ENCODE measurements at places on chromosomes 13 and 19.

DNA sequence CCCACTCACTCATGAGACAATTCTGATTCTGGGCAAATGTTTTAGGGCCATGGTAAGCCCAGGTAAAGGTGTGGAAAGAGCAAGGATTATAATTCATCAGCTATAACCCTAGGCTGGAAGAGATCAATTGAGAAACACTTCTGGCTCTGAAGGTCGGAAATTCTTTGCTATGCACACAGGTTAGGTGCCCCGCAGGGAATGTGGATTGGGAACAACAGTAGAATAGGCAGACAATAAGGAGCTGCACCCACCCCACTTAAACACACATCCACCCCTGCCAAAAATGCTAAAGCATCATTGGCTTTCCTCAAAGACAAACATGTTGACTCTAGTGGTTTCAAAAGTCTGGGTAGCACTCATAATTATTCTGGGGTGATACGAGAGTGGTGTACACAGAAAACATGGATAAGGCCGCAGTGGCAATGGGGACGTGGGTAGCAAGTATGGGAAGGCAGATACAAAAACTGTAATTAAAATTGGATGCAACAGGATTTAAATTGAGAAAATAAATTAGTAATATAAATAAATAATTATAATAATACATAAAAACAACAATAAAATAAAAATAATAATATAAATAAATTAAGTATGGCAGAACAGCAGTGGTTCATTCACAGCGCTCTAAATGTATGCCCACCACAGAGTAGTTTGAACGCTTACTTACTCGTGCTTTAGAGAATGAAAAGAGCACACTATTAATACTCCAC is 8.6 kb downstream of the EFNB2 start:
- no peak for DNase-seq

GRCh38 chr19:4347521-4347920 is 4.2 kb downstream of the MPND start:
- no peak for DNase-seq

DNA sequence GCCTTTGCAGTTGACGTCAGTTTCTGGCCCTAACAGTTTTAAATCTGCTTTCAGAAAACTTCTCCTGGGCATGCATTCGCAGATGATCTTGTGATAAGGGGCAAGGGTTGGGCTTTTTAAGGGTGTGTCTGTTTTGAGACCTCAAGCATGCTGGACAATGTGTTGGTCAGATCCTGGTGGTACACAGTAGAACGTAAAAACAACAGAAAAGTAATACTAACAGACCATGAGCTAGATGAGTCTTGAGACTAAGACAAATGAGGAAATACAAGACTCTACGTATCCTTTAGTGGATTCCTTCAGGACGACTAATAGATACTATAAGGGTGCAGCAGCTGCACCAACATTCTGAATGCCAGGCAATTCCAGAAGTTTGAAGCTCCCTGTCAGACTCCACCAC is 237.6 kb downstream of the DNAJC15 start:
- DNase-seq = no peak

- DNase-seq = no peak
Measured at GRCh38 chr19:38951187-38951586, 20.4 kb downstream of the MRPS12 start.

DNA sequence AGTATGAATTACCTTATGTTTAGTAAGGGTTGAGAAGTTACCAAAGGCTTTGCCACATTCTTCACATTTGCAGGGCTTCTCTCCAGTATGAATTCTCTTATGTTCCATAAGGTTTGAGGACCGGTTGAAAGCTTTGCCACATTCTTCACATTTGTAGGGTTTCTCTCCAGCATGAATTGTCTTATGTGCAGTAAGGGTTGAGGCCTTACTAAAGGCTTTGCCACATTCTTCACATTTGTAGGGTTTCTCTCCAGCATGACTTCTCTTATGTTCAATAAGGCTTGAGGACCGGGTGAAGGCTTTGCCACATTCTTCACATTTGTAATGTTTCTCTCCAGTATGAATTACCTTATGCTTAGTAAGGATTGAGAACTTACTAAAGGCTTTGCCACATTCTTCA is 26.7 kb downstream of the ZNF728 start:
- DNase-seq = no peak

- DNase-seq = no peak
Measured at GRCh38 chr19:21680671-21681070, 86.7 kb downstream of the ZNF100 start.

DNA sequence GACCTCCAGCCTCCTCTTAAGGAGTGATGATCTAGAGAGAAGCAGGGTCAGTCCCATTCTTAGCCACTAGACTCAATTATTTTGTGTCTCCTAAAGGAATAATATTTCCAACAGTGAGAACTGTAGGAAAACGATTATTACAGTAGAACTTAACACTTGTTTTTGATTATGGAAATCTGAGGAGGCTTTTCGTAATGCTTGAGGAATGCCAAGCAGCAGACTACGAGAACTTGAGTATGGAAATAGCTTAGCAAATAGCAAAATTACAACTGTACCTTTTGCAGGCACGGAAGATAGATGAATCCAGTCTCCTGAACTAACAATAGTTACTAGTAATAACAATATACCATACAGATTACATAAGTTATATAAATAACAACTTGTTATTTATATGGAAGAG is 12.2 kb downstream of the BRD4 start:
- DNase-seq = no peak

GRCh38 chr13:30159446-30159839 is 147.9 kb downstream of the KATNAL1 start:
- peak; percentile 27 for DNase-seq

GRCh38 chr13:75761369-75761768 is 125.2 kb downstream of the LMO7 start:
- no peak for DNase-seq

DNA sequence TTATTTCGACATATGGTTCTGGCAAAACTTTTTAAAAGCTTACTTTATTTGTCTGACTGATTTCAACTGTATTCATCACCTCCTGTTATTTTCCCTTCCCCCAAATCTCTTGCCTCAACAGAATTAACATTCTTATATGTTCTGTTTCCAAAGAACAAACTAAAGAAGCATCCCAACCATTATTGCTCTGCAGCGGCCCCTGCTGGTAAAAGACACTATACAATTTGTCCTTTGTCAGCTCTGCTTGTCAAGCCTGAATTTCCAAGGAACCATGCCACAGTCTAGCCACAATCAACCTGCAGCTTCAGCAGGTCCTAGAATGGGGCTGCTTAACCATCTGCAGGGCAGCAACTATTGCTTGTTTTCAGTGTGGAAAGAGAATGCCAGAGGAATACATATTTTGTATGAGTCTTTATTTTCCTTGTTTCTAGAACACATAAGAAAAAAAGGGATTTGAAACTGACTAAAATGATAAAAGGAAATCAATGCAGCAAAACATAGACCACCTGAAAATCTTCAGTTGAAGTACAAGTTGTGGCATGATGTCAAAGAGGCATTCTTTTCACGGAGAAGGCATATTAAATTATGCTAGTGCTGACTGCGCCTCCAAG is 845.3 kb downstream of the DIAPH3 start:
- DNase-seq = peak; percentile 6

DNA sequence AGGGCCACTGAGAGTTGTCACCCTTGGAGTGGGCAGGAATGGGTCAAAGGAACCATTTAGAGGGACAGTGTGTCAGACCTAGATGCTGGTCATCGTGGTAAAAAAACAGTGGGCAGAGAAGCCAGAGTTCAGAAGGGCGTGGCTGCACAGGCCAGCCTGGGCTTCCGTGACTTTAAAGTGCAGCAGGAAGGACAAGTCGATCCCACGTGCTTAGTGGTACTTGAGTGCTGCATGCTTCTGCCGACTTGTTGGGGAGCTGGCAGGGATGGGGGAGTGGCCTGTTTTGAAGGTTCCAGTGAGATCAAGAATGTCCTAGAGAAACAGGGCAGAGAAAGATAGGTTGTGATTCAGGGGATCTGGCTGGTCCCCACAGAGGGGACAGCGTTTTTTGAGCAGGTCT is 17.0 kb downstream of the LYL1 start:
- DNase-seq = no peak

DNA sequence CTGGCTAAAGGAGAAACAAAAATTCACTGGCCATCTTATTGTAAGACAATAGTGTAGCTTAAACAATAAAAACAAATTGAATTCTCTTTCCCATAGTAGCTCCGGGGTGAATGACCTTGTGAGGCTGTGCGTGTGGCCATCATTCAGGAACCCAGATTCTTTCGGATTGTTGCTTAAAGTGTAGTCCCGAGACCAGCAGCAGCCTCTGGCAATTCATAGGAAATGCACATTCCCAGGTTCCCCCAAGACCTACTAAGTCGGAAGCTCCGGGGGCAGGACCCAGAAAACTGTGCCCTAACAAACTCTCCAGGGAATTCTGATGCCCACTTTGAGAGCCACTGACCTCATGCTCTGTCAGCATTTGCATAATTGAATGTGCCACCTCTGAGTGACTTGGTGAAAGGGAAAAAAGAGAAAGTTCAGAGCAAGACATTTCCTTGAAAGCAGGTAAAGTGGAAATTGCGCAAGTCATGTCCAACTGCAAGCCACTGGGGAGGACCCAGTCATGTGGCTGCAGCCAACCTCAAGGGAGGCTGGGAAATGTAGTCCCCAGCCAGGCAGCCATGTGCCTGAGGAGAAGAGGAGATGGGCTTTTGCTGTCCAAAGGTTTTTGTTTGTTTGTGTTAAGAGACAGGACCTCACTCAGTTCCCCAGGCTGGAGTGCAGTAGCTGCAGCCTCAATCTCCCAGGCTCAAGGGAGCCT is 50.7 kb upstream of the PNMA8B start:
- no peak for DNase-seq

DNA sequence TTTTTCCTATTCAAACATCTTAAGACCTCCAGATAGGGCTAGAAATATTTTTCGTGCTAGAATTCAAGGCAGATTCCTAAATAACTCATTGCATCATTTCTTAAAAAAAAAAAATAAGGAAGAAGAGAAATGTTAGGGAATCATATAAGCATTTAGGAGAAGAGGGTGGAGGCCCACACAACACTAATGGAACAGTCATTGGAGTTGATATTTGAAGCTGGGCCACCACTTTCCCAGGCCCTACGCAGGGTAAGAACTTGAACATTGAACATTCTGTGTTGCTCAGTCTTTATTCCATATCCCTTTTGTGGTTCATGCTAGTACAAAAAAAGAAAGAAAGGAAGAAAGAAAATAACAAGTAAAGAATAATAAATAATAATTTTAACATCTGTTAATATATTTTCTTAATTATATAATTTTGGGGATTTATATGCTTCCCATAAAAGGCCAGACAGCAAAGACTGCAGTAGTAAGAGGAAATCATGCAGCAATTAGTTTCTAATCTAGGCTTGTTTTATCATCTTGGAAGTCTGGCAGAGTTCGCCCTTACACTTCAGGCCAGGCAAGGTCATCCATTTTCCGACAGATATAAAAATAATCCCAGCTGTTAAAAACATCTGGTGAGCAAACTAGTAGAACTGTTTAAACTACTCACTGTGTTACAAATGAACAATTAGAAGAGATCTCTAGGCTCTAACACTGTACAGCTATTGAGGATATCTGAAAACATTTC is 127.7 kb downstream of the FRY start:
- DNase-seq = no peak

DNA sequence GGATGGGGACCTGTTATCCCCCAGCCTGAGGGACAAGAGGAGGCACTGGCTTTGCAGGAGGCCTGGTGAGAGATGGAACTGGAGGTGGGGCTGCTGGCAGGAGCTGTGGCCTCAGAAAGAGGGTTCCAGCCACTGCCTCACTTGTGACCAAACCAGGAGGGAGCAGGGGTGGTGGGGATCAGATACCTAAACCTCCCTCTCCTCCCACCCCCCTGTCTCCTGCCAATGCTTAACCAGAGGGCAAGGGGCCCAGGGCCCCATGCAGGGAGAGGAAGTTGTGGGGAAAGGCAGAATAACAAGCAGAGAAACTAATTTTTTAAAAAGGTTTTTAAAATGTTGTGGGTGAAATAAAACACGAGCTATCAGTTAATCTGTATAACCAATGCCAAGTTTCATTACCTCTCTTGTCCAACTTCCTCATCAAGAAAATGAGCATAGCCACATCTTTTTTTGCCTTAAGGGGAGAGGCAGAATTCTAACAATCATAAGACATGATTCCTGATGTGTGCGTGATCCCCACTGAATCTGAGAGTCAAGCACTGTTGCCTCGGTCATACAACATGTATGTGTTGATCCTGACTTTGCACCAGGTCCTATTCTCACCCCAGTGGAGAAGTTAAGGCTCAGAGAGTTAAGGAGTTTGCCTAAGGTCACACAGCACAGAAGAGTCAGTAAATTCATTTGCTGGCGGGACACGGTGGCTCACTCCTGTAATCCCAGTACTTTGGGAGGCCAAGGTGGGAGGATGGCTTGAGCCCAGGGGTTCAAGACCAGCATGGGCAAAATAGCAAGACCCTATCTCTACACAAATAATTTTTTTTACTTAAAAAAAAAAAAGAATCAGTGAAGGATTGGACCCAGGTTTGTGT is 12.9 kb downstream of the FXYD5 start:
- no peak for DNase-seq

DNA sequence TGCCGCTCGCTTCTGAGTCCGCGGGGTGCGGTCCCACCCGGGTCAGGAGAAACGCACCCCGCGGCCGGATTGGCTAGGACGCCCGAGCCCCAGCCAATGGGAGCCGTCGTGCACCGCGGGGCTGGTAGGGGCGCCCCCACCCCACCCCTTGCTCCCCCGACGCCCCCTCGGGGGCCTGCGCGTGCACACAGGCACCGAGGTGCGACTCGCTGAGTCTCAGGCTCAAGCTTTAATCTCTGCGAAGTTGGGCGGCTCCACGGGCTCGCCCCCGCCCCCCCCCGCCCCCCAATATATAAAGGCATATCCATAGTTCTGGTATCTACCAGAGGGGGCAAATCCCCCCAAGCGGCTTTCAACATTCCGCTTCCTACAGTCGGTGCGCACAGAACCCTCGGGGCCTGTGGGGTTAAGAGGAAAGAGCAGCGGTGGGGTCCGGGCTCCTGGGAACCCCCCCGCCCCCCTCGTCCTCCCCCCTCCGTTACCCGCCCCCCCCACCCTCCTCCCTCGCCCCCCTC is at the start of gene COX6B2:
TSS of gene COX6B2 (minus strand) at position 22 of the 515 bp plus-strand sequence. CDS start 198 bp downstream, outside the sequence.
- no peak for DNase-seq

DNA sequence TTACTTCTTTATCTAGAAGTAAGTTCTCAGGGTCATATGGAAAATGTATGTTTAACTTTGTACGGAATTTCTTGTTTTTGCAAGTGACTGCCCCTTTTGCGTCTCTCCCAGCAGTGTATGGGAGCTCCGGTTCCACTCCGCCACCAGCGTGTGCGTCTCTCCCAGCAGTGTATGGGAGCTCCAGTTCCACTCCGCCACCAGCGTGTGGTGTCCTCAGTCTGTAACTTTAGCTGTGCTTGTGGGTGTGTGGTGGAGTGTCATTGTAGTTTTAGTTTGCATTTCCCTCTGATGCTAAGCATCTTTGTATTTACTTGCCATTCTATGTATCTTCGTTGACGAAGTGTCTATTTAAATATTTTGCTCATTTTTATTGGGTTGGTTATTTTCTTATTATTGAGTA is 2.4 kb downstream of the CUL4A start:
- DNase-seq = no peak

DNA sequence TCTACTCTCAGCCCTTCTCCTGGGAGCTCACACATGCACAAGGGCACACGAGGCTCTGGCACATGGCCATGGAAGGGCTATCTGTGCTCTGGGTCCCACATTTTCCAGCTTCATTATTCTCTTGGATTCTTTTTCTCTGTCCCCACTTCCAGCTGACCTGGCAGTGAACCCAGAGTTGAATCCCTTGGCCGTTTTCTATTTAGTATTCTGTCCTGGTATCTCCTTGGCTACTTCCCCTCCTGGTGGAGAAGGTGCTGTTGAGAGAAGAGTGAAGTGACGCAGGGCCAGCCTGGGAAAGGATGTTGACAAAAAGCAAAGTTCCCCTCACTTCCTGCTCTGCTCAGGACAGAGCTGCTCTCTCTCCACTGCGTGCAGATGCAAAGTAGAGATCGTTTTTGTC is 303.1 kb downstream of the IRS2 start:
- DNase-seq = no peak

- DNase-seq = no peak
Measured at GRCh38 chr13:36673838-36674326, at the start of gene SERTM1. SERTM1 (plus strand) TSS chr13:36674020; CDS start chr13:36695079, 21,059 bp downstream.
